Peyer's patch (tissue), 4 donors: ENCODE measurements at places on chromosomes 5 and 9. TPM values are rescaled to one million over a fixed set of nuclear protein-coding genes. Genes with fewer than 3 reads are reported as not detected.

GRCh38 chr5:72434781-72435437 is 72.3 kb downstream of the ZNF366 start:
- no peak overlapping the region for H3K27ac ChIP-seq
- DNase-seq: no peak
- H3K36me3 ChIP-seq: no peaks in the 10 kb centered on the region
- no peaks in the 10 kb centered on the region for H3K4me1 ChIP-seq

OR1Q1 gene
- not detected for total RNA-seq

CHSY3 gene
- 0.35 TPM for total RNA-seq

SPIN1 gene
- 48.9 TPM for total RNA-seq

- no peaks in the 10 kb centered on the region for H3K36me3 ChIP-seq
- H3K27me3 ChIP-seq: no peaks in the 10 kb centered on the region
- H3K27ac ChIP-seq: no peak overlapping the region
- H3K4me3 ChIP-seq: no peak overlapping the region
- no peak for DNase-seq
These were observed 58.0 kb downstream of the CDKN2A start for GRCh38 chr9:21936161-21936560.

LCN2 gene
- 22.1 TPM for total RNA-seq

DNA sequence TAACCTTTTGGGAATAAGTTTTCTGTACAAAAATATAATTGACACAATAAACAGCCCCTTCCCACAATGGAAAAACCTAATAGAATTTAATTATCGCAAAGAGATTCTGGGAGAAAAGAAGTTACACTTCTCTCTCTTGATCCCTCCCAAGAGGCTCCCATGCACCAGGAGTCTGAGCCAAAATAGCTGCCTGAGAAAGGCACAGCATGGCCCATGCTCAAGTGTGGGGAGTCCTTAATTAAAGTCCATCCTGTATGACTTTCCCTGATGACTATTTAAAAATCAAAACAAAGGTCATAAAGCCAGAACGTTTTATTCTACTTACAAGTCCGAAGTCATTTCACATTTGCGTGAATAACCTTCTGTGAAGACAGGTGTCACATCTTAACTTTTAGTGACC is 155.1 kb downstream of the SPOCK1 start:
- no peaks in the 10 kb centered on the region for H3K27me3 ChIP-seq
- H3K4me1 ChIP-seq: no peaks in the 10 kb centered on the region
- no peak for DNase-seq
- H3K27ac ChIP-seq: no peak overlapping the region
- H3K36me3 ChIP-seq: no peaks in the 10 kb centered on the region
- H3K4me3 ChIP-seq: no peak overlapping the region

- DNase-seq: no peak
- no peaks in the 10 kb centered on the region for H3K36me3 ChIP-seq
- no peak overlapping the region for H3K27ac ChIP-seq
- no peaks in the 10 kb centered on the region for H3K4me1 ChIP-seq
These were observed 12.3 kb downstream of the IFNA21 start for GRCh38 chr9:21154018-21154608.

- no peak overlapping the region for H3K27ac ChIP-seq
- DNase-seq: no peak
- H3K27me3 ChIP-seq: no peaks in the 10 kb centered on the region
- H3K4me1 ChIP-seq: no peaks in the 10 kb centered on the region
These were observed 207.6 kb downstream of the HSPA4 start for GRCh38 chr5:133259199-133259997.

GRCh38 chr5:158855510-158855909 is 244.2 kb downstream of the EBF1 start:
- no peaks in the 10 kb centered on the region for H3K36me3 ChIP-seq
- H3K4me3 ChIP-seq: no peak overlapping the region
- DNase-seq: no peak
- no peaks in the 10 kb centered on the region for H3K27me3 ChIP-seq
- no peak overlapping the region for H3K27ac ChIP-seq
- no peaks in the 10 kb centered on the region for H3K4me1 ChIP-seq

- no peaks in the 10 kb centered on the region for H3K36me3 ChIP-seq
- H3K4me1 ChIP-seq: no peaks in the 10 kb centered on the region
- H3K27me3 ChIP-seq: no peaks in the 10 kb centered on the region
These were observed 56.6 kb downstream of the CHSY3 start for GRCh38 chr5:129960831-129961230.

DNA sequence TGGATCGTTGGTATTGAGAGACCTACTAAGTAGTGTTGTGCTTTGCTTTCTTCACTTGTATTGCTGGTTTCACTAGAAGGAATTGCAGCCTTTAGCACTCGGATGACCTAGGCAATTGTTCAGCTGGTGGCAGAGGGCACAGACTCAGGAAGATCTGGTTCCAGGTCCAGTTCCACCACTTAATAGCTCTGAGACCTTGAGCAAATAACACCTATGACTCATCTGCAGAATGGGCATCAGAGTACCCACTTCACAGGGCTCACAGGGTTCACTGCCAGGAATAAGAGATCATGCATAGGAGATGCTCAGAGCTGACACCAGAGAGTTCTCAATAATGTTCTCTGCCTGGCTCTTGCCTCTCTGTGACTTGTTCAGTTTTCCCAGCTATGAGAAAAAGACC is 133.6 kb downstream of the SIL1 start:
- no peaks in the 10 kb centered on the region for H3K36me3 ChIP-seq
- DNase-seq: no peak
- no peaks in the 10 kb centered on the region for H3K4me1 ChIP-seq
- no peaks in the 10 kb centered on the region for H3K27me3 ChIP-seq

GRCh38 chr5:24163091-24163490 is 481.7 kb downstream of the CDH10 start:
- no peak overlapping the region for H3K4me3 ChIP-seq
- H3K27me3 ChIP-seq: no peaks in the 10 kb centered on the region
- DNase-seq: no peak
- no peaks in the 10 kb centered on the region for H3K4me1 ChIP-seq
- H3K27ac ChIP-seq: no peak overlapping the region

- H3K36me3 ChIP-seq: no peaks in the 10 kb centered on the region
- H3K4me3 ChIP-seq: no peak overlapping the region
- no peak for DNase-seq
- H3K4me1 ChIP-seq: no peaks in the 10 kb centered on the region
These were observed 61.9 kb upstream of the ADAMTS16 start for GRCh38 chr5:5078009-5078897.

- DNase-seq: no peak
- no peak overlapping the region for H3K27ac ChIP-seq
These were observed 496.0 kb upstream of the CLINT1 start for GRCh38 chr5:158354958-158355357.

DNA sequence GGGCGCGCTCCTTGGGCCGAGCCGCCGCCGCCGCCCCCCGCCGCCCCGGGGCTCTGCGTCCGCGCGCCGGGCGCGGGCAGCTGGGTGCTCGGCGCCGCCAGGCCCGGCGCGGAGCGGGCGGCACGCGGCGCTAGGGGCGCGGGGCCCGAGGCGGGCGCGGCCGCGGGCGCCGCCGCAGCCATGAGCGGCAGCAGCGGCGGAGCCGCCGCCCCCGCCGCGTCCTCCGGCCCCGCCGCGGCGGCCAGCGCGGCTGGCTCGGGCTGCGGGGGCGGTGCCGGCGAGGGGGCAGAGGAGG is 351 bp downstream of the TRIO start:
- no peak for DNase-seq
- H3K27me3 ChIP-seq: no peaks in the 10 kb centered on the region
- peaks cover 15% of the 10 kb centered on the region for H3K4me1 ChIP-seq
- H3K36me3 ChIP-seq: no peaks in the 10 kb centered on the region
- H3K27ac ChIP-seq: peak overlapping the region; percentile 88

ATP10B gene
- 63.5 TPM for total RNA-seq

GRCh38 chr5:132439521-132440089 is 51.0 kb downstream of the IRF1 start:
- DNase-seq: peak; percentile 70
- peak overlapping the region; percentile 77 for H3K27ac ChIP-seq
- no peaks in the 10 kb centered on the region for H3K27me3 ChIP-seq

MOB3B gene
- 24.8 TPM for total RNA-seq

DCTN3 gene
- total RNA-seq: 70.1 TPM

DNA sequence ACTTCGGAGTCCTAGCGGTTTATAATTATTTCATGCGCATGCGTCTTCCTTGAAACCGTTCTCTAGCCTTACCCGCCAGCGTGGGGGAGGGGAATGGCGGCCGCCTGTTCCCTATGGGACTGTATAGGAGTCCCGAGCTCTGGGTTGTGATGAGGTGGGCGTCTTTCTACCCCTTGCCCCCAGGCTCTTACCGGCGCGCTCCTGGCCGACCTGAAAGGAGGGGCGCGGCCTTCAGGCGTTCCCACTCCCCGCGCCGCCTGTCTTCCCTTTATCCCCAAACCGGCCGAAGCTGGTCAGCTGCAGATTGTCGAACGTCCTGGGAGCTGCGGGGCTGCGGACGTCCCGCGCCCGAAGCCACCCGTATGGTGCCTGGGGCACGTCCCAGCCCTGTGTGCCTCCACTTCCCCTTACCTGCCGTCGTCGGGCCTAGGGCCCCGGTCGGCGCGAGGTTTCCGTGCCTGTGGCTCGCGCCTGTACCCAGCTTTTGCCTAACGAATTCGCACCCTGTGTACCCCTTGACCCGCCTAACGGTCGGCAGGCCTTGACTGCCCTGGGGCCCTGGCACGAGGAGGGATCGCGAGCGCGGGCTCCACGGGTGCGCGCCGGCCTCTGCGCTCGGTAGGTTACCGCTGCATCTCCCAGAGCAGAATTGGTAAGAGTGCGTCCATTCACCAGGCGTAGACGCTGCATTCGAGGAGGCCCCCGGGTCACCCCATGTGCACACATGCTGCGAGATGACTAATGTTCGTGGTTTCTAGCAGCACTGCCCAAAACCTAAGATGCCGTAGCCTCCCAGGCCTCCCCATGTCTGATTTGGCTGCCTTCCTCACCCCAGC is 653 bp upstream of the HNRNPH1 start:
- DNase-seq: no peak
- H3K27ac ChIP-seq: peak overlapping the region; percentile 100
- H3K4me1 ChIP-seq: peaks cover 23% of the 10 kb centered on the region
- H3K4me3 ChIP-seq: peak overlapping the region; percentile 89
- H3K27me3 ChIP-seq: no peaks in the 10 kb centered on the region

- H3K4me3 ChIP-seq: no peak overlapping the region
- H3K4me1 ChIP-seq: no peaks in the 10 kb centered on the region
- H3K27ac ChIP-seq: no peak overlapping the region
- H3K27me3 ChIP-seq: no peaks in the 10 kb centered on the region
These were observed 88.0 kb downstream of the PPARGC1B start for GRCh38 chr5:149818116-149818515.
